ENCODE measurements at places on chromosomes 7 and 10.

DNA sequence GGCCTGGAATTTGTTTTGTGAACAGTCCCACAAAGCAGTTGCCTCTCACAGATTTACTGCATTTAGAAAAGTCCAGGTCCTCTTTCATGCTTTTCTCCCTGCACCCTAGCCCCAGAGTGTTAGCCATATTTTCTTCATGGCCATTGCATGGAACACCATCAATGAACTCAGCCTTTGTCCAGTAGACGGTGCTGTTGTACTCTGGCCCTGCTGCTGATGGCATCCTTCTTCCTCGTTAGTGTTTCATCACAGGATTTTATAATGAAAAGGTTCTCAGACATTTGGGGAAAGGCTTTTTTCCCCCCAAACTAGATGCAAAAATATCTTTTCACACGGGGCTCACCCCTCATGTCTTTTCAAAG is 93.0 kb upstream of the SLC25A13 start:
- DNase-seq: peak; percentile 52

DNA sequence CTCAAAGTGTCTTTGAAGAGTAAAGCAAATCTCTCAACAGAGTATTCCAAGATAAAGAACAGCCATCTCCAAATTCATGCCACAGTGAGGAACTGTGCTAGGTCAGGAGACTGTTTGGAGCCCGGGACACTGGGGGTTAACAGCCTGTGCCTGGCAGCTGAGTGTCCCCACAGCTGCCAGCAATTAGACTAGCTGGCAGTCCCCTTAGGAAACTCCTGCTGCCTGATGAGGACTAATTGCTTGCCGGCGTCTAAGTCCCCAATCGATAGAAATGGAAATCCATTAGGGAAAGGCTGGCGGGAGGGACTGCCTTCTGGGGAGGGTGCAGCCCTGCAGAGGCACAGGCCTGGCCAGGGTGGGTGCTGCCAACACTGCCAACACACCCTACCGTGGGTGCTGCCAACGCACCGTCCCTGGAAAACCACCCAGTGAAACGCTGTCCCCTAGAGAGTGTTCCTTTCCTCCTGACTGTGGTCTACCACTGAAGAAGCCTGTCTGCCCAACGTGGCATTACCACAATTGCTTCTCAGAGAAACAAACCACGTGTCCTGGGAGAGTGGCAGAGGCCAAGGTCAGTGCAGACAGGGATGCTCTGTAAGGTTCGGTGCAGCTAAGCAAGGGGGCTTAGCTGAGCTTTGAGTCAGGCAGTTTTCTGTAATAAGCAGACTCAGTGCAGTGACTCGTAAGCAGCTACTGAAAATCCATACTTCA is 60.8 kb downstream of the XRCC2 start:
- DNase-seq: peak; percentile 22

- DNase-seq: no peak
Observed at GRCh38 chr10:1858547-1858946, 121.2 kb upstream of the ADARB2 start.

GRCh38 chr7:91847876-91848588 is 32.5 kb downstream of the MTERF1 start:
- peak; percentile 6 for DNase-seq

- peak; percentile 81 for DNase-seq
Observed at GRCh38 chr10:61992059-61992460, 90.6 kb downstream of the ARID5B start.

GRCh38 chr10:130453036-130453720 is 317.0 kb downstream of the GLRX3 start:
- no peak for DNase-seq

DNA sequence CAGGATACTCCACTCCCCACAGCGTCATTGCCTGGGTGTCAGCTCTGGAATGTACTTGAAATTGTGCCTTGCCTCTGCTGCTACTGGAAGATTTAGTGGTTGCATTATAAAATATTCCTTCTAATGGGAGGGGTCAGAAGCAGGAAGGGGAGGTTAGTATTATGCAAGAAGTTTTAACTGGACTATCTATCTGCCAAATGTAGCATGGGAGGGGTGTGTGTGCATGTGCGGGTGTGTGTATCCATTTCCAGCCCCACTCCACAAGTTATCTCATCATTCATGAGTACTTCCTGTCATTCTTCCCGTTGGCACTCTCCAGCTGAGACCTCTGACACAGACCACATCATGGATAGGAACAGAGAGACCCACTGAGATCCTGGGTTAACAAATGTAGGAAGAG is 13.4 kb downstream of the MBL2 start:
- no peak for DNase-seq

DNA sequence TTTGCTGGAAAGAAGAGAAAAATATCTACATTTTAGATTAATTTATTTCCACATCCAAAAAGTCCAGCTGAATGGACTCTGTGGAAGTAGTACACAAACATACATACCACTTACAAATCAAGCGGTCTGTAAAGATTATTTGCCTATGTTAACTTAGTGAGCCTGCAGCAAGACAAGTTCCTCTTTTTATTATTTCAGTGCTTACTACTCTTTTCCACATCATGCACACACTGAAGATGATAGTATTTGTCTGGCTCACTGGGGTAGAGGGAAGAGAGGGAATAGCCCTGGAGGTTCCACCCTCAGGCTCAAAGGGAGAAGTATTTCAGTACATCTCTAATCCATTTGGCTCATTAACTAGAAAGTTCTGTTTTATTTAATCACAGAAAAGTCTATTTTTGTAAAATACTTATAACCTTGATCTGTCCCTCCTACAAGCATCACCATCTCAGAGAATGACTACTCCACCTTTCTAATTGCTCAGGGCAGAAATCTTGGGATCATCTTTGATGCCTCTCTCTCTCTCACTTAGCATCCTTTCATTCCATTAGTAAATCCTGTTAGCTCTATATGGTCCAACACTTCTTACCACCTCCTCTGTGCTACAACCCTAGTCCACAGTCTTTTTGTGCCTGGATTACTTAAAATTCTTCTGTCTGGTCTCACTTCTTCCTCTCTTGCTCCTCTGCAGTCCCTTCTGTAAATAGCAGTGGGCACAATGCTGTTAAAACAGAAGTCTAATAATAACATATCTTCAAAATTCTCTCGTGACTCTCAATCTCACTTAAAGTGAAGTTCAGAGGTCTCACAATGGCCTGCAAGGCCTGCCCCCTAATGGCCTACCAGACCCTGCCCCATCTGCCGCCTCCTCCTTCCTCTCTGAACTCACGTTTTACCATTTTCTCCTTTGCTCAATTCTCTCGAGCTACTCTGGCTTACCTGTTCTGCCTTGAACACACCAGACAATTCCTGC is 64.3 kb upstream of the CCDC6 start:
- DNase-seq: no peak

- no peak for DNase-seq
Observed at GRCh38 chr10:93762979-93763391, 5.2 kb downstream of the LGI1 start.

DNA sequence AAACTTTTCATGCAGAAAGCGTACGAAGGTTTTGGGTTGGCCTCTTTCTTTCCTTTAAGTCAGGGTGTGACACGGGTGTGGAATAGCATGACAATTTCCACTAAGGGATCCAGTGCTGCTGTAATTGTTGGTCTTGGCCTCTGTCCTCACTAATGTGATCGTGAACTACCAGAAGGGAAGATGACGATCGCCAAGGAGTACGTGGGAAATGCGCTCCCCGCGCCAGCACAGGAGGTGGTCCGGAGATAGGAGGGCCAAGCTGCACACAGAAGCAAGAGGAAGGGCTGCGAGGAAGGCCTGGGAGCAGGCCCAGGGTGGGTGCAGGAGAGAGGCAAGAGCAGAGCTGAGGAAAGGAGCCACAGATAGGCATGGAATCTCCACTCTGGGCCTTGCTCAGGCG is 79.7 kb upstream of the PODXL start:
- DNase-seq: no peak

- no peak for DNase-seq
Observed at GRCh38 chr10:5076615-5077014, 17.6 kb upstream of the AKR1C3 start.

DNA sequence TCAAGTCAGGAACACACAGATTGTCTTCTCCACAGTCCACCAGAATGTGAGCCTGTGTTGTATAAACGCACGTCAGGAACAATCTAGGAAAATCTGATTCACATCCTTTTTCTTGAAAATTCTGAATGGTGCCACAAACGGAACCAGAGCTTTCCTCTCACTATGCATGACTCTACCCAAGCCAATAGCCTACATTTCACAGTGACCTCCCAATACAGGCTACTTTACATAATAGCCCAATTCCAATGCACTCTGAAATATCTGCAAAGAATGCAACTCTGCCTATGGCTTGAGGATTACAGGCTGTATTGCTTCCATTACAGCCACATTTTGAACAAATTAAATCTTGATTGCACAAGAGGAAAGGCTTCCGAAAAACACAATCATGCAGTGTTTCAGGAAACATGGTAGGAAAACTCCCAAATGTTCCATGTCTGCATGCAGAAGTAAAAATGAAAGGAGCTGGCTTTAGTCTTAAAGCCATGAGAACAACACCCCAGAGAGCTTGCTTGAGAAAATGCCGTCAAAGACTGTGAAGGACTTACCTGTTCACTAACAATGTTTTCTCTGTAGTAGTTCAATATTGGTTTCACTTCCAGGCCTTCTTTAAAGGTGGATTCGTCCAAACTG is 113.9 kb downstream of the ITGA8 start:
- DNase-seq: no peak

- no peak for DNase-seq
Observed at GRCh38 chr10:28355376-28355775, 52.5 kb upstream of the MPP7 start.

GRCh38 chr10:95273393-95274312 is 17.1 kb downstream of the PDLIM1 start:
- DNase-seq: peak; percentile 96

DNA sequence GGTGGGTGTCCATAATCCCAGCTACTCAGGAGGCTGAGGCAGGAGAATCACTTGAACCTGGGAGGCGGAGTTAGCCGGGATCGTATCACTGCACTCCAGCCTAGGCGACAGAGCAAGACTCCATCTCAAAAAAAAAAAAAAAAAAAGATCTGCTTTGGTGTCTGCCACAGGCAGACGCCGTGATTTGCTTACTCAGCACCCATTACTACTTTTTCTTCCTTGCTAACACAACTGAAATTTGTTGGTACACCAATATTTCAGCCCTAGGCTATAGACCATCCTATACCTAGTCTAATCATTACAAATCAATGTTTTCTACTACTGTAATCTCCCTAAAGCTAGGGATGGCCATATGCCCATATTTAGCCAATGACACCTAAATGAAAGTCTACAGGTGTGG is 53.5 kb upstream of the PARD3 start:
- DNase-seq: no peak

GRCh38 chr7:15495170-15495569 is 66.6 kb downstream of the AGMO start:
- DNase-seq: no peak

- no peak for DNase-seq
Observed at GRCh38 chr7:151715666-151716315, 161.1 kb downstream of the PRKAG2 start.

GRCh38 chr7:45402480-45403218 is 171.5 kb upstream of the ADCY1 start:
- peak; percentile 80 for DNase-seq

- DNase-seq: peak; percentile 11
Observed at GRCh38 chr10:101614663-101615524, 26.8 kb downstream of the DPCD start.

DNA sequence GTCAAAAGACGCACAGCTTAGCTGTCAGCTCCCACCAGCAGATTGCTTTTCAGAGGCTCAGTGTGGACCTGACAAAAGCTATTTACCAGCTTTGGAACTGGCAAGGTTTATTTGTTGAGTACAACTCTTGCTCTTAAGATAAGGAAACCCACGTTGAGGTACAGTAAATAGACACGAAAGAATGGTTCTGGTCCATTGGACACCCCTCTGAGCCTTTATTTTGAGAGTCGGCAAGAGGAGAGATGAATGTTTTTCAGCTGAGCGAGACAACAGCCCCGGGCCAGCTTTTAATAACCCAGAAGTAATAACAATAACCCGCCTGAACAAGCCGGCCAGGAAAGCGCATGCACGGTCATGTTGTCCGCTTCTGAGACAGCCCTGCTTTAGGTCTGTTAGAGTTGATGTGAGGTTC is 49.0 kb downstream of the WNT2 start:
- no peak for DNase-seq
